RPMI8226 (cell line): ENCODE measurements at places on chromosomes 5 and 9.

DNA sequence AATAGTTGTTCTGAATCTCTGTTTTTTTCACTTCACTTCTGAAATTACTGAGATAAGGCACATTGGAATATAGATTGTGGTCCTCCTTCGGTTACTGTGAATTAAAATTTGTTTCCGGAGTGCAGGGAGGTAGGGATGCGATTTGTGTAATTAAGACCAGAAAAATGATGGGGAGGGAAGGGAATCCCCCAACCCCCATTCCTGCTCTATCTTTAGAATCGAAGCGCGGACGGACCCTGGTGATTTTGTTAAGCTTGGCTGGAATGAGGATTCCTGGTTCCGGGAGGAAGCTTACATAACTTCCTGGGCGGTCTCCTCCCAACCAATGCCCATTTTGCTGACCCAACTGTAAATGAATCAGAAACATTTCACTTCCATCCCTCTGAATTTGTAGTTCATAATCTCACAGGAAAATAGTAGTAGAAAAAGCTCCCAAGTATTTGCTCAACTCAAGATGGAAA is 220.1 kb upstream of the MSX2 start:
- no peak for DNase-seq

DNA sequence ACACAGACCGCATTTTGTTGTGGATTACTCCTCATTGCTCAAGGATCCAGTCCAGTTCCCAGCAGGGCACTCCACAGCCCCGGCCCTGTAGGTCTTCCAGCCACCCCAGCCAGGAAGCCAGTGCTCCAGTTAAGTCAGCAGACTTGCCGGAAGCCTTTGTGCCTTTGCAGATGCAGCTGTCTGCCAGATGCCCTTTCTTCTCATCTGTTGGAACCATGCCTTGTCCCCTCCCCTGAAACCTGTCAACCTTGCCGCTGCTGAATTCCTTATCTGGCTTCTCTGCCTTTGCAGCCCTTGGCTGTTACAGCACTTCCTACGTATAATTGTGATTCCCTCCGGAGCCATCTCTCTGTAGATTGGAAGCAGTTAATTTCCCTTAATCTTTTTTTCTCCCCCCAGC is 28.4 kb downstream of the PSAT1 start:
- peak; percentile 33 for DNase-seq

- peak; percentile 3 for DNase-seq
Observed at GRCh38 chr5:59296317-59297264, 596.9 kb downstream of the PDE4D start.

DNA sequence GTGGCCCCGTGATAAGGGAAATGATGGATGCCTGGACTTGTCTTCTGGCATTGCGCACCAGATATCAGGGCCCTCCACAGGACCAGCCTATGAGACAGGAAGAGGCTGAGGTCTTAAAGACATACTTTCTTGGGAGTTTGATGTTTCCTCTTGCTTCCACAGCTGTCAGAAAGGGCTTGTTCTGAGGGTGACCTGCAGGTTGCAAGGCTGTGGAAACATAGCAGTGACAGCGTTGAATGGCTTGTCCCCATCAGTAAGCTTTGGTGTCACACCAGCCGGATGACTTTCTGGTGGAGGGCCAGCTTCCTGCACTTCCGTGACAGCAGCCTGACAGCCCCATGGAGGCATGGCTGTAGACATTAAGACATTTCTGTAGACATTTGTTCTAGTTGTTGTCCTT is 143.2 kb downstream of the C9orf152 start:
- no peak for DNase-seq

DNA sequence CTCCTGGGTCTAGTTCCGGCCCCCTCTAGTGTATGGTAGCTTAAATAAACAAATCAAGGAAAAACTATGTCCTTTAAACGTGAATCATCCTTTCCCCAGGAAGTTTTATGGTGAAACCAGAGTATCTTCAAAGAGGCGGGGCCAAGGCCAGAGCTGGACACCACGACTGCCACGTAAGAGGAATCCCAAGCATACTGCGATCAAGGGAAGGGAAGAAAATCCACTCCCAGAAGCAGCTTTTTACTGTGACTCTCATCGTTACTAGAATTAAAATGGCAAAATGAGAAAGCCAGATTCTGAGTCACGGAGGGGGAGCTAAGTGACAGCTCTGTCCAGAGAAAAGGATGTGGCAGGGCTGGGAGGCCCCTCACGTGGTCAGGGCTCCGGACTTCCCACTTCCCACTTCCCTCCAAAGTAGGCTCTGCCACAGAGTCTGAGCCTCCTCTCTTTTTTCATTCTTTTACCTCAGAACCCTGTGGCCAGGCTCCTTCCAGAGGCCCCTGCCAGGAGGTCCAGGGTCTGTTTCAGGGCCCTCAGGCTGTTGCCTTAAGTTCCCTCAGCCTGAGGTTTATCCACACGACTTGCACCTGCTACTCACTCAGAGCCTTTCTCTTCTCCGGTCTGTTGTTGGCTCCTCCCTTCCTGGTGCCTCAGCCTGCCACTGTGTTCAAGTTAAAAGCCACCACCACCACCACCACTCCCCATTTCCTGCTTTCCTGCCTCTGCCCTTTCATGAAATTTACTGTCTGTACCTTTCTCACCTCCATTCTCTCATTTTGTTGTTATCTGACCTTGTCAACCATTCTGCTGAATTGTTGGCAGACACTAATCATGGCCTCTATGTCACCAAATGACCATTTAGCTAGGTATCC is 1.4 kb upstream of the GLRX start:
- DNase-seq: peak; percentile 90

DNA sequence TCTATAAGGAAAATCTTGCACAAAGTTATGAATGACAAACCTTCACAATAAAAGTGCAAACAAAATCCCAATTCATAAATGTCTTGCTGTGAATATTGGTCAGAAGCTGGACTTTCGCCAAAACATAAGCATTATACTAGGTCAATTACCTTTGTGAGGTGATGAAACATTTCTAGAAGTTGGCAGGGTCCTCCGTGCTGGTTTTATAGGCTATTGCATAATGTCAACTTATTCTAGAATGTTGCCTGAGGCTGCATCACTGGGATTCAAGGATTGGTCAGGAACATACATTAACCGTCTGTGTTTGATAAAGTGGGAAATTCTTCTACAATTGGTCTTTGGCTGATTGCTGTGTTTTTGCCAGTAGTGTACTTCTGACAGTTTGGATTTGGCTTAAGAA is 49.8 kb upstream of the PALM2AKAP2 start:
- no peak for DNase-seq

DNA sequence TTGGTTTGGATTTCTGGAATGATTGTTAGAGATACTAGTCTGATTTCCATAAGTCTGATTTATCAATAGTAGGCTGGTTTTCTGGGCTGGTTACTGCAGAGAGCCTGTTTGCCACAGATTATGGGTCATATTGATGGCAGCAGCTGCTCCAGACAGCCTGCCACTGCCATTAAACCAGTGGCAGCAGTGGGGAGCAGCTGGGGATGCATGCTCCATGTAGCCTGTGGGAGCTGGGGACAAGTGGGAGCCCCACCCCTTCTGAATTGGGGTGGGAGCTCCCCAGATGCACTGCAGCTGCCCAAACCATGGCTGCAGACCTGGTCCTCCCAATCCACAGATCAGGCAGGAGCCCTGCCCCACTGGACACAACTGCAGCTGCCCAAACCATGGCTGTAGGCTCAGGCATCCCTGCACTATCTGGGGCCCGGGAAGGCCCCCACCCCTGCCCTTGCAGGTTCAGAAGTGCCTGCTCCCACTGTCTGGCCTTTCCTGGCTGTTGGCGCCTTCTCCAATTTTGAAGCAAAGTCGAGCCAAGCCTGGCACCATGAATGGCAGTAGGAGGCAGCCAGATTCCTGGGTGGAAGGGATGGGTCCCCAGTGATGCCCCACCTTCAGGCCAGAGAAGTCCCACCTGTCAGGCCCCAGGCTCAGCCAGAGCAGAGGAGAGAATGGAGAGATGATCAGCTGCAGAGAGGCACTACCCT is 402.9 kb upstream of the TYRP1 start:
- DNase-seq: no peak

- no peak for DNase-seq
Observed at GRCh38 chr5:123864578-123864977, 352.6 kb downstream of the CSNK1G3 start.

DNA sequence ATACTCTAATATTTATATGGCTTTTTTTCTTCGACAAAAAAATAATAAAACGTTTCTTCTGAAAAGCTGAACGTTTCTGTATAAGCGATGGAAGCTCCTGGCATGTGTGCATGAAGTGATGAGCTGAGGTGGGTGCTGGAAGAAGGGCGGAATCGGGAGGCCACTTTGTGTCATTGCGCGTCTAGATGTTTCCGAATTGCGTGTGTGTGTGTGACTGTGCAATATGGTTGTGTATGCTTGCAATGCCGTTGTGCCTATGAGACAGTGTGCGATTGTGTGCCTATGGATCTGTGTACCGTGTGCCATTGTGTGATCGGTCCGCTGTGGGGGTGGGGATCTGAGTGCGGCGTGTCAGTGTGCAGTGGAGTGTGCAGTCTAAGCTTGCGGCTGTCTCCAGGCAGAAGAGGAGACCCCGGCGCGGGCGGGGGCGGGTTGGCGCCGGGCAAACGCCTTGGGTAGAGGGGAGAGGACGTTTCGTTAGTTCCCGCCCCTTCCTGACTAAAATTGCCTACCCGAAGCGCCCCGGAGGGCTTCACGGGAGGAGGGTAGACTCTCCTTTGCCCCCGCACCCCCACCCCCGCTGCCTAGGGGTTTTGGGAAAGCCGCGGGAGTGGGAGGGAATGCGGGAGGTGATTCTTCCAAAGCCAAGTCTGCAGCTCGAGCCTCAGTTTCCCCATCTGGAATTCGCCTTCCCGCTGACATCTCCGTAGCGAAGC is 24.2 kb downstream of the PCDHGC5 start:
- no peak for DNase-seq

DNA sequence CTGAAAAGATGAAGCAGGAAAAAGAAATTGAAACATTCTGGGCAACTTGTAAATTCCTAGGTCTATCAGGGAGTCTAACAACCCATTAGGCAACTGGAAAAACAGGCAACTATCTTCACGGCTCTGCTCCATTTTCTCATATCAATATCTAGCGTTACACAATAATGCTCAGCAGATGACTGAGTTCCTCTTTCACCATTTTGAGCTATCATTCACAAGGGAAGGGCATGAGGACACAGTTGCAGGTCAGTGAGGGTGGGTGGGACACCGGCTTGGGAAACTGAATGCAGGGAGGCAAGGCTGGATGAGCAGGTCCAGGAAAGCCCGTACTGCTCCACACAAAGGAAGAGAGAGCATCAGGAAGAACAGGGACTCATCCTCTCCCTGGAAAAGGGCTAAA is 67.0 kb downstream of the FRMD3 start:
- no peak for DNase-seq

DNA sequence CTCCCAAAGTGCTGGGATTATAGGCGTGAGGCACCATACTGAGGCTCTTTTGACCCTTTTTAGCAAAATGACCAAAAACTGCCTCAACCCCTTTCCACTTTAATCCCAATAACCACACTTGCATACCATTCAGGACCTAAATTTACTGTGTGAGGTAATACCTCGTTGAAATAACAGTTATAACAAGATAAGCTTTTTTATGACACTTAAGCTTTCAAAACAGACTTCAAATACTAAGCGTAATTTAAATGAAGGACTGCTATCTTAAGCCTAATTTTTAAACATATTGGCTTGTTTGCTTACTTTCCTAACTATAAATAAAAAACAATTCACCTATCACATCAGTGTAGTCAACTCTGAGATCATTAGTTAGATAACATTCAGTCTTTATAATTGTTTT is 37.8 kb downstream of the PWWP2A start:
- no peak for DNase-seq

- no peak for DNase-seq
Observed at GRCh38 chr5:135876146-135876545, 19.5 kb downstream of the IL9 start.

GRCh38 chr9:127754099-127755060 is 19.3 kb upstream of the TOR2A start:
- DNase-seq: no peak

DNA sequence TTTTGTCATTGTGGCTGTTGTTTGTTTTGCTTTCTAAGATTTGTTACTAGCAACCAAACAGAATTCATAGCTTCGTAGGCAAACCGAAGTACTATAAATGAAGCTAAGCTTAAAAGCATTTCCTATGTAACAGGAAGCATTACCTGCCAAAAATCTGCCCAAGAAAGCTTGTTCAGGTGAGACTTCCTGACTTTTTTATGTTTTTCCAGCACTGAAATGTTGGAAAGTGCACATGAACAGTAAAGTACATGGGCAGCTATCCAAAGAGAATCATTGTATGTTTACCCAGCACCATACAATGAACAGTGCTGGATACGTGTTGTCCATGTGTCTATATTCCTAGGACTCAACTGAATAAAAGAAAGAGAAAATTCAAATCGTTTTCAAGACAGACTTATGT is 247.1 kb downstream of the NFIB start:
- no peak for DNase-seq

- no peak for DNase-seq
Observed at GRCh38 chr9:119418721-119419120, 49.5 kb upstream of the BRINP1 start.

DNA sequence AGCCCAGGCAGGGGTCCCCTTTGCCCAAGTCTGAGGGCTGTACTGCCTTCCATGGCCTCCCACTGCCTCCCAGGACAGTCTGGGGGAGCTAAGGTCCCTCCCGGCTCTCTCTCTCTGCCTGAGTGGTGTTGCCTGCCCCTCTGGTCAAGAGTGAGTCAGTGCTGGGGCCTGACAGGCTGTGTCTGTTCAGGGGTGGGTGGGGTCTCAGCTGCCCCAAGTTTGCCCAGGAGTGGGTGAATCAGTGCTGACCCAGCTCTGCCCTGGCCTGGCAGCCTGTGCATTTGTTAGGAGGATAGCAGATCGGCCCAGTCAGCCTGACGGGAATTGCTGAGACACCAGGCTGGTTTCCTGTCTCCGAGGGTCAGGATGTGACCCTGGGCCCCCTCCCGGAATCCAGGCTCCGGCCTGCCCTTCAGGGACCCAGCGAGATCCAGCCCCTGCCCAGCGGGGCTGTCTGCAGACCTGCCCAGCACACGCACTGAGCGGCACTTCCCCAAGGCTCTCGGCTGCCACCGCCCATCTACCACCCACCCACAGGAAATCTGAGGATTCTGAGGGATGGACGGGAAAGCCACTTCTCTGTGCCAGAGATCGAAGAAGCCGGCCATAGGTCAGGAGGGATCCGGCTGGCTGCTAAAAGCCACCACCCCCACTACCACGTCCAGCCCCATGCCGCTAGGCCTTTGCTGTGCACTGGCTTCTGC is 15.9 kb downstream of the ENG start:
- DNase-seq: no peak

GRCh38 chr5:80569086-80569960 is 757 bp downstream of the ANKRD34B start:
- no peak for DNase-seq

GRCh38 chr9:82021198-82021597 is 32.6 kb downstream of the SPATA31D1 start:
- no peak for DNase-seq

- DNase-seq: no peak
Observed at GRCh38 chr5:96721351-96721977, 59.3 kb downstream of the CAST start.

- no peak for DNase-seq
Observed at GRCh38 chr5:168796593-168797580, 217.7 kb upstream of the PANK3 start.

- DNase-seq: no peak
Observed at GRCh38 chr5:151037561-151038411, 17.4 kb downstream of the GPX3 start.
